ENCODE measurements at places on chromosomes 11 and 22.

DNA sequence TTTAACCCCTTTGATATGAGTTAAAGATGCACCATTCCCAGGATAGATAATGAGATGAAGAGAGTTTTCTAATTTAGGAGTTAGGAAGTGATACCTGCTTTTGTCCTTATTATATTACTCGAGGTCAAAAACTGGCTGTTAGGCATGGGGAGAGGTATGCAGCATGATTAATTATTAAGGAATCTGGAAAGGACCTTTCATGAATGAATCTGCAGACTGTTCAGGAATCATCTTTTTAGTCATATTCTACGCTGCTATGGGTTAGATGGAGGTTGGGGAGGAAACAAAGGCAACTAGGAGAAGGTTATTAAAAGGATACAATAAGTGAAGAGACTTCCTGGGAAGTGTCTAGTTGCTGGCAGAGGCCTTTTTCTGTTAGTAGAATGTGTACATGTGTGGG, 492.4 kb upstream of the CCDC90B start:
- no peak for DNase-seq

DNA sequence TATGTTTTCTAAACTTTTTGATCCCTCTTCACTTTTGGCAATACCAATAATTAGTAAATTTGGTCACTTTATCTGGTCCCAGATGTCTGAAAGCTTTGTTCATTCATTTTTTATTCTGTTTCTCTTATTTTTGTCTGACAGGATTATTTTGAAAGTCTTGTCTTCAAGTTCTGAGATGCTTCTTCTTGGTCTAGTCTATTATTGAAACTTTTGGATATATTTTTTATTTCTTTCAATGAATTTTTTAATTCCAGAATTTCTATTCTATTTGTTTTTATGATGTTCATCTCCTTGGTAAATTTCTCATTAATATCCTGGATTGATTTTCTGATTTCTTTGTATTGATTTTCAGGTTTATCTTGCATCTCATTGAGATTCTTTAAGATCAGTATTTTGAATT, 54.1 kb upstream of the RAB38 start:
- no peak for DNase-seq

DNA sequence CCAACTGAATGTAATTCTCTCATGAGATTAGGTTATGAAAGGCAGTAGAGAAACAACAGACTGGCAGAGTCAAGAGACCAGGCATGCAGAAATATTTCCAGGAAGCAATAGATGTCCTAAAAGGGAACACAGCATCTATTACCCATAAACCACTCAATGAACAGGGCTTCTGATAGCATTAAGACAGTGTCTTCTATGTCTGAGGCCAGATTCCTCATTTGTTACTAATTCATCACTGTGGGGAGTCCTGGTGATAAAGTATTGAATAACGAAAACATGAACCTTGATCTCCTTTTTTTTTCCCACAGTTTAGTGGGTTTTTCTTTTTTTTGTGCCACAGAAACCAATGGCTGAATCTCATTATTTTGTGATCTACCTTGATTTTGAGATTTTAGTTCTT, 339.0 kb downstream of the METTL15 start:
- no peak for DNase-seq

- no peak for DNase-seq
Observed at GRCh38 chr11:108340973-108341372, 118.1 kb downstream of the ATM start.

- DNase-seq, result peak; percentile 78
Observed at GRCh38 chr11:117807482-117808327, 10.7 kb upstream of the DSCAML1 start.

GRCh38 chr11:71425860-71426259, 22.3 kb downstream of the DHCR7 start:
- no peak for DNase-seq

DNA sequence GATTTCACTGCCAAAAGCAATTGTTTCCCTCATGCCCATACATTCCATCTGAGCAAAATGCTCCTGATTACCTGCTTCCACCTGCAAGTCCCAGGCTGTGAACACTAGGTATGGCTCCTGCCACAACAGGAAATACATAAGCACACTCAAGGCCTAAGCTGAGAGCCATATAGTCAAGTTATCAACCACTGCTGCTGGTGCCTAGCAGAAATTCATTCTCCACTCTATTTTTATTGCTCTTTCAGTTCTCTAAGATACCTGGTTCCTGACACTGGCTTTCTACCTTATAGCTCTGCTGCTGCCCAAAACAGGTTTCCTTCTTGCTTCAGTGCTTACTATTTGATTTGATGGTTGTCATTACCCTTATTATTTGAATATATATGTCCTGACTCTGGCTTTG, 31.6 kb downstream of the SLC36A4 start:
- no peak for DNase-seq

GRCh38 chr11:111298413-111299100, at the start of gene POU2AF3:
TSS of gene POU2AF3 (plus strand) at chr11:111298546. CDS start at chr11:111298582, 36 bp downstream.
- peak; percentile 45 for DNase-seq

- DNase-seq, result no peak
Observed at GRCh38 chr22:50258361-50259292, 2.9 kb downstream of the MAPK12 start.

DNA sequence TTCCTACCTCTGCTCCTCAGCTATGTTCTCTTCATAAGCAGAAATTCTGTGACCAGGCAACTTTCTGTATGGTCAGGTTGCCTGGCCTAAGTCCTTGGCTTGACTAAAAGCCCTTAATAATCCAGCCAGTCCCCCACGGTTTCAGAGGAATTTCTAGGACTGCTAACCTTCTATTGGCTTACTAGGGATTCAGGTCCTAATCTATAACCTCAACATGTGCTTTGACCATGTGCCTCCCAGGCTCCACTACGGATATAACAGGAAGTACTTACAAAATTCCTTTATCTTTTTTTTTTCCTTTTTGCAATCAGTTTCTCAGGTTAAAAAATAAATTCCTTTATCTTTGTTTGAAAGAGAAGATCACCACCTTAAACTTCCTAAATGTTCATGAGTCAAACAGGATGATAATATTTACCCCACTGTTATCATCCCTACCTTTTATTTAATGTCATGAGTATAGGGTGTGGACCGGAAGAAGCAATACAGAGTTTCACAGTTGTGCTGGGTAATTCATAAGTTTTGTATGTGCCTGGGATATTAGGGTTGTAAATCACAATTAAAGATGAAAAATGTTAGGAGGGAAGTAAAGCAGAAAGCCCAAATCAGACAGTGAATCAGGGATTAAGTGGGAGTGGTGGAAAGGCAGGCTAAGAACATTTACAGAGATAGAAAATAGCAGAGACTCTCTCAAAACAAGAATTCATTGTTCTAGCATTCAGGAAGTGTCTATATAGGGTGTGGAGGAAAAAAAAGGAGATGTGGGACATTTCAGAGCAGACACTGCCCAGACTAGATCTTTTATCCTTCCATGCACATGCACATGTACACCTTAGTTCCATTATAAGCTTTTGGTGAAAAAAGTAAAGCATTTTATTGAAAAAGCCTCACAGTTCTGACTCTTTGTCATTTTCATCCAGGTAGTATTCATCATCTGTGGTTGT, 10.7 kb upstream of the POGLUT3 start:
- no peak for DNase-seq

DNA sequence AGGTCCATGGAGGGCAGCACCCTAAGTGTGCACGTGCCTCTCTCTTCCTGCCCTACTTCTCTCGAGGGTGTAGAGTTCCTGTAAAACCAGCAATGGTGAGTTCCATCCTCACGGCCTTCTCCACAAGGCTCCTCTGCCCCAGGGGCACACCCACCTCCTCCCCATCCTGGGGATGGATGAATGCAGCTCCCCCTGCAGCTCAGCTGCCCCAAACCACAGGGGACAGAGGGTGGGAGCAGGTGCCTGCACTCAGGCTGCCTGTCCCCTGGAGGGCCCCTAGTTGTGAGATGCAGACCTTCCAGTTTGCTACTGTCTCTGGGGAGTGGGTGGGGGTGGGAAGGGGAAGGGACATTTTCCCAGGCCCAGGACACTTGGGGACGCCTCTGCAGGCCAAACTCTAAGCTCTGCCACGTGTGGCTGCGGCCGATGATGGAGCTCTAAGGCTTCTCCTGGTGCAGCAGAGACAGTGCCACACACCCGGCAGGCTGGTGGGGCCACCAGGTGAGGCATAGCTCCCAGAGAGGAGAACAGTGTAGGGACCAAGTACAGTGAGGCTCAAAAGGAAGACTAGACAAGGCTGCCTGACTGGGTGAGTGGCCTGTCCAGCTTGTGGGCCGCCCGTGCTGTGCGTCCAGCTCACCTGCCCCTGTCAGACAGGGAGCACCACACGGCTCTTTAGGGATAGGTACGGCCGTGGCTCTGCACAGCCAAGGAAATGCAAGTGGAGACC, 540.9 kb downstream of the TBC1D22A start:
- peak; percentile 23 for DNase-seq
